ENCODE measurements at places on chromosomes 1 and 21. TPM values are rescaled to one million over a fixed set of nuclear protein-coding genes. Genes with fewer than 3 reads are reported as not detected.

The GPR157 gene
- 3.9 TPM for total RNA-seq

The ABCA4 gene
- 0.08 TPM for total RNA-seq

The MYBPHL gene
- total RNA-seq = not detected

The RBM11 gene
- 8.3 TPM for total RNA-seq

The GBP3 gene
- total RNA-seq = not detected

The GADD45A gene
- 25.9 TPM for total RNA-seq

The KTI12 gene
- total RNA-seq = 12.0 TPM

The PTPRF gene
- 154 TPM for total RNA-seq

GRCh38 chr1:96474985-96475743, 246.4 kb upstream of the PTBP2 start:
- peak; percentile 95 for DNase-seq

GRCh38 chr1:215833941-215834729, 267.0 kb downstream of the KCTD3 start:
- peak; percentile 4 for DNase-seq

- no peak for DNase-seq
These were observed 50.2 kb downstream of the GADD45A start for GRCh38 chr1:67735206-67735605.

- peak; percentile 5 for DNase-seq
These were observed 62.3 kb downstream of the PTGS2 start for GRCh38 chr1:186617926-186618325.

GRCh38 chr21:43956670-43957035, 55.5 kb upstream of the TRAPPC10 start:
- DNase-seq = no peak

DNA sequence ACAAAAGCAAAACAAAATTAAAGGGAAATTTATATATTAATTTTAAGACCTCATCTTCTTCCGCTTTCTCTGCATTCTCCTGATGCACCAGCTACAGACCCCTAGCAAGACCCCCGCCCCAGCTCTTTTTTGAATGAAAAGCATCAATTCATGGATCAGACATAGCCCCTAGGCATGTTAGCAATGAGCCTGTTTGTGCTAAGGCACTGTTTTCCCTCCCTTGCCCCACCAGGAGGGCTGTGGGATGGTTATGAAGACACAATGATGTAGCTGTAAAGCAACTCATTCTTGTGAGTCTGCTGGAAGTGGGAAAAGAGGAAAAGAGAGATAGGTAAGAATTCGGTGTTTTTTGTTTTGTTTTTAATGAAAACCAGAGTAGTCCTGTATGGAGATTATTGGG, 88.5 kb upstream of the ZBTB18 start:
- DNase-seq = no peak

GRCh38 chr1:182388392-182389134, 3.0 kb downstream of the GLUL start:
- DNase-seq = no peak

DNA sequence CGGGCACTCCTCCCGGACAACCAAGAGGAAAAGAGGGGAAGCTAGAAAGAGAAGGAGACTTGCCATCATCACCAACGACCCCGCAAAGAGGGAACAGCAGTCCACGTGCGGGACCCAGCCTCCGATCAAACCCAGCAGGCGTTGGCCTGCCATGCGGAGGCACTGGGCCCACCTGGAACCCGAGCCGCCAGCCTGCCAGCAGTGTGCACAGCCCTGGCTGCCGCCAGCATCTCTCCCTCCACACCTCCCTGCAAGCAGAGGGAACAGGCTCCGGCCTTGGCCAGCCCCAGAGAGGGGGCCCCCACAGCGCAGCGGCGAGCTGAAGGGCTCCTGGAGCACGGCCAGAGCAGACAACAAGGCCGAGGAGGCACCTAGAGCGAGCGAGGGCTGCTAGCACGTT, 1244.7 kb upstream of the B3GALT2 start:
- DNase-seq = no peak

DNA sequence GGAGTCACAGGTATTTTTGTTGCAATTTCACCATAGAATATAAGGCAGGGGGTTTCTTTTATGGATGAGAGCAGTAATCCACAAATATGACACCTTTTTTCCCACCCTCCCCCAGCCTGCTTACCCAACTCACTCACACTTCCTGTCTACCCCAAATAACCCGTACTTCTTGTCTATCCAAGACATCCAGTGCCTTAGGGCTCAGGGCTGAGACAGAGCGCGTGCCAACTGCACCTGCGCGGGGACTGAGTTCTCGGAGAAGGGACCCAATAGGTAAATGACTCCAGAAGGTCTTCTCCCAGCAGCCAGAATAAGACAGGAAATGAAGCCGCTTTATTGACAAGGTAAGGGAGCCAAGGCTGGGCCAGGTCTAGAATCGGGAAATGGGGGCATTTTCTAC, 369.1 kb downstream of the SIPA1L2 start:
- no peak for DNase-seq

DNA sequence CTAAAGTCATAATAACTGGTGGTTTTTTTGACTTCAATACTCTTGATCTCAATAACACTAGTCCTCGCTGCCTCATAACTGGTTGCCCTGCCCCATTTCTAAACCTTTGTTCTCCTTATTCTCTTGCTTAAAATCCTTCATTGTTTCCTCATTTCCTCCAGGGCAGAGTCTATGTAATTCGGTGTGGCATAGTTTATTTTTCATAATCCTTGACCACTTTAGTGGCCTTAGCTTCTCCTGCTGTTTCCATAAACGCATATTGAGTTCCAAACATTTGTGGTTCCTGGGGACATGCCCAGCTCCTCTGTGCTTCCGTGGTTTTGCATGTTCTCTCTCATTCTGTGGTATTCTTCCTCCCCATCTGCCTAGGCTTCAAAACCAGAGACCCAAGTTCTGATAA, 19.0 kb upstream of the TLCD4 start:
- no peak for DNase-seq

- no peak for DNase-seq
These were observed 539 bp downstream of the ANP32E start for GRCh38 chr1:150235294-150235851.

- no peak for DNase-seq
These were observed 4.1 kb downstream of the SLX9 start for GRCh38 chr21:44943686-44944550.

GRCh38 chr1:101929343-101929742, 67.4 kb downstream of the OLFM3 start:
- DNase-seq = no peak

GRCh38 chr1:77716065-77716464, 33.6 kb upstream of the ZZZ3 start:
- DNase-seq = no peak

DNA sequence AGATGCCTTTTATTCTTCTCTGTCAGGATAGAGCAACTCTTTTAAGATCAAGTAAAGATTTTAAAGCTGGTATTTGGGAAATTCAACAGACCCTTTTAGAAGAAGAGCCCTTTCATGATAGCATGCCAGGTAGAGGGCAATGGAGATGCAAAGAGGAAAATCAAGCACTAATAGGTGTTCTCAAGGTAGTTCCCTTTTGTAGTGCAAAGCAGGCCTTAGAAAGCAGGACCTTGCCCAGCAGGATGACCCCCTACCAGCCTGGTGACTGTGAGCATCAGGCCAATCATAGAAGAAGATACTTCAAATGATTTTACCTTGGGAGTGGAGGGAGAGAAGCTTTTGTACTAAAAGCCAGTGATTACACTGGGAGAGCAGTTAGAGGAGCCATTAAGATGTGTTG, 381.4 kb upstream of the ZRANB2 start:
- DNase-seq = peak; percentile 85

- peak; percentile 91 for DNase-seq
These were observed 39.4 kb downstream of the ZP4 start for GRCh38 chr1:237851210-237851845.

GRCh38 chr1:15740924-15741850, 1.1 kb upstream of the TMEM82 start:
- DNase-seq = peak; percentile 96

DNA sequence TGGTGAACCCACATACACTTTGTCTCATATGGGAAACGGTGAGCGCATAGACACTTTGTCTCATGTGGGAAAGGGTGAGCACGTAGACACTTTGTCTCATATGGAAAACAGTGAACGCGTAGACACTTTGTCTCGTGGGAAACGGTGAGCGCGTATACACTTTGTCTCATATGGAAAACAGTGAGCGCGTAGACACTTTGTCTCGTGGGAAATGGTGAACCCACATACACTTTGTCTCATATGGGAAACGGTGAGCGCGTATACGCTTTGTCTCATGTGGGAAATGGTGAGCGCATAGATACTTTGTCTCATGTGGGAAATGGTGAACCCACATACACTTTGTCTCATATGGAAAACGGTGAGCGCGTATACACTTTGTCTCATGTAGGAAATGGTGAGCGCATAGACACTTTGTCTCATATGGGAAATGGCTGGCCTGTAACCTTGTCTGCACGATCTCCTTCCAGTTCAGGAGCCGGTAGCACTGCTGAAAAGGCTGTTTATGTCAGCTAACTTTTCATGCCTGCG, 50.7 kb upstream of the TRAPPC10 start:
- no peak for DNase-seq

- DNase-seq = peak; percentile 63
These were observed 3.5 kb downstream of the CRNN start for GRCh38 chr1:152410599-152410998.

DNA sequence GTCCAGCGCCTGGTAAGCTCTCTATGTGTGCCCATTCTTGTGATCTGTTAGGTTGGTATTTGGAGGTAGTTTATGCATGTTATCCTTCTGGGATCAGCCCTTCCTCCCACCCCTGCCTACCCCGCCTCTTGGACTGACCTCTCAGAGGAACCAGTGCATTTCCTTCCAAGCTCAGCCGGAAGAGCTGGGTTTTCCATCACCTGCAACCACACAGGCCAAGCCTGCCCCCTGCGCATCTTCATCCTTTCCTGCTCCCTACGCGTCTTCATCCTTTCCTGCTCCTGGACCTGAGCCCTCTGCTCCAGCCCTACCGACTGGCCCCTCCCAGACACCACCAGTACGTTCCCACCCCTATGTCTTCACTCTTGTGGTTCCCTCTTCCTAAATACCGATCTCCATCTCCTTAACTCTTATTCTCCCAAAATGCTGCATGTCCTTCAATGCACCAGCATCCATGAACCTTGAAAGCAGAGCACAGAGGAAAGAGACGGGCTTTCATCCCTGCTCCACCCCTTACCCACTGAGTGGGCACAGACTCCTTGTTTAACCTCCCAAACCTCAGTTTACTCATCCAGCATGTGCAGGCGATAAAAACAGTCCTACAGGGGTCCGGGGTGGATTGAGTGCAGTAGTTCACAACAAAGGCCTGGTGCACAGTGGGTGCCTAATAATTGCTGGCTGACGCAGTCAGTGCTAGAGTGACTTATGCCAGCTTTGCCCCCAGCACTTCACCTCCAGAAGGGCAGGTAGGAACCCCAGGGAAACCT, 526.3 kb downstream of the MATN1 start:
- no peak for DNase-seq

DNA sequence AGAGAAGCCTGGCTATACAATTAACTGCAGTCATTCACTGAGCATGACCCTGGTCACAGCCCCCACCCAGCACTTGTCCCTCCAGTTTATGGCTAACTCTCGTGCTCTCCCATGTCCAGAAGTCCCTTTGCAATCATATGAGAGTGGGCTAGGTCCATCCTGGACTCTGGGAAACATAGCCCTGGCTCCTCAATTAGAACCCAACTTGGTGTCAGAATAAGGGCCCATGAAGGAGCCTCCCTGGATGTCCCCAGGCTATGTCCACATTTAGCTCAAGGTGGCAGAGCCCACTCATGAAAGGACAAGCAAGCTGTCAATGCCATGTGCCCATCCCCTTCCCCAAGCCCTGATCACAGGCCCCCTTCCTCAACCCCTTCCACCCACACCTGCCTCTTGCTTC, 27.4 kb upstream of the HPDL start:
- no peak for DNase-seq

DNA sequence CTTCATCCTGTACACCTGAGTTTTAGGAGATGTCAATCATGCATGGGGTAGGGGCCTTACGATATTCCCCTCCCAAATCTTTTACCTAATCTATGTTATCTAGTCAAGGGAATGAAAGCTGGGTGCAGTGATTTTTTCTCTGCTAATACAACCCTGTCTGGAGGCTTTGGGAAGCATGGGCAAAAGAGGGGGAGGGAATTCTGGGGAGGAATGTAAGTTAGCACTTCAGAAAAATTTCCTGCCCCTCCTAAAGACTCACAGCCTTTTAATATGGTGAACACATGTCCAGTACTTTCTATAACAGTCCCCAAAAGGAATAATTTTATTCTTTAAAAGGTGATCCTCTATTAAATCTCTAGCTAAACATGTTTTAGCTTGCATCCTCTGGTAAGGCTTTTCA, 25.6 kb upstream of the PRELP start:
- no peak for DNase-seq
